CD4-positive, alpha-beta T cell treated with Interferon gamma for 1 hour (primary cell): ENCODE measurements at places on chromosomes 4 and X.

DNA sequence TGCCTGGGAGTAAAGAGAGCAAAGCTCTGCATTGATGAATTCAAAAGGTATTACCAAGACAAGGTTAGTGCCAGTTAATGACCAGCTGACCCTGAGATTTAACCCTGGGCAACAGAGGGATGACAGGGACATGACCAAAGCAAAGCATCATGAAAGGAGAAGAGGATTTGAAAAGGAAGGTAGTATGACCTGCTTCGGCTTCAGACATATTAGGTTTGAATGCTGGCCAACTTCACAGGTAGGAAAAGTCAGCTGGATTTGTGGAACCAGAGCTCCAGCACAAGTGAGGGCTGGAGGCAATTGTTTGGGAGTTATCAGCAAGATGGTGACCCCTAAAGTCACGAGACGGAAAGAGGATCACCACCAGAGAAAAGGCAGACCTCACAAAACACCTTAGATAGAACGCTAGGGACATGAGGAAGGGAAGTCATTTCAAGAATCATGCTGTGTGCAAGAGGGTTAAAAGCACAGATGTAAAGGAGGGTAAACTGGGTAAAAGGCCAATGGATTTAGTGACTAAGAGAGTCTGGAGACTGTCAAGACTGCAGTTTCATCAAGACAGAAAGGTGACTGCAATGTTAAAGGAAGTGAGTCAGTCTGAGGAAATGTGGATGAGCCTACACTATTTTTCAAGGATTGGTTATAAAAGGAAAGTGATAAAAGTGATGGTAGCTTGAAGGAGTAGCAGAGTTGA is 45.6 kb downstream of the SH3RF1 start:
- DNase-seq, result no peak

DNA sequence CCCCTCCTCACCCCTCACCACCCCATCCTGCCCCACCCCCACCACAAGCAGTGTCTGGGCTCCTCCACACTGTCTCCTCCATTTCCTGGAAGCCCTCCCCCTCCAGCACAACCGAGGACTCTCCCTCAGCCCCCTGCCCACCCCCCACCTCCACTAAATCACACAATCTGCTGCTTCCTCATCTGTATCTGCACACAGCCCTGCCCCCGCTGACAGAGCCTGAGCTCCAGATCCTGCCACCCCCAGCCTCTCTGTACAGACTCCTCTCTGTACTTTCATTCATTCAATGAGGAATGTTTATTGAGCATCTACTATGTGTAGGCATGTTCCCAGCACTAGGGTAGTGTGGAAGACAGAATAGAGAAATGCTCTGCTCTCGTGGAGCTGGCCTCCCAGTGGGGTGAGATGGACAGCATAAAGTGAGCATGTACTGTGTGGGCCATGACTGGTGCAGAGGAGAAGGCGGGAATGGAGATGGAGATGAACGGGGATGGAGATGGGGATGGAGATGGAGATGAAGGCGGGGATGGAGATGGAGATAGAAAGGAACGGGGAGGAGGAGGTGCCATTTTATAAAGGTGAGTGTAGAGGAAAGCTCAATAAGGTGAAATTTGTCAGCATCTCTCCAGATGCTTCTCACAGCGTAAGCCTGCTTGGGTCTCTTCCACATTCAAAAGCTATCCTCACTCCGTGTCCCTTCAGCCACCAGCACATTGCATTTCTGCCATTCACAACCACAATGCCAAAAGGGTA is 2.5 kb upstream of the PPP2R2C start:
- no peak for DNase-seq

DNA sequence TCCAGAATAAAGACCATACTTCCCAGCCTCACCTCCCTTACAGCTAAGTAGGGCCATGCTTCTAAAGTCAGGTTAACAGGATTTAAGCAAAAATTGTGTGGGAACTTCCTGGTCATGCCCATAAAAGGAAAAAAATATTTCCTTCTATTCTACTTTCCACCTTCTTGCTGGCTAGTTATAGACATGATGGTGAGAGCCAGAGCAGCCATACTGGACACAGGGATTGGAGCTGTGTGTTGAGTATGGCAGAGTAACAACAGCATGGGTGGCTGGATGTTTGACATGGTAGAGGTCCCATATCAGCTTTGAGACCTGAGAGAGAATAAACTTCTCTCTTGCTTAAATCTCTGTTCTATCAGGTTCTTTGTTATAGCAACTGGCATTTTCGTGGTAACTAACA is 15.1 kb upstream of the CBR4 start:
- no peak for DNase-seq

DNA sequence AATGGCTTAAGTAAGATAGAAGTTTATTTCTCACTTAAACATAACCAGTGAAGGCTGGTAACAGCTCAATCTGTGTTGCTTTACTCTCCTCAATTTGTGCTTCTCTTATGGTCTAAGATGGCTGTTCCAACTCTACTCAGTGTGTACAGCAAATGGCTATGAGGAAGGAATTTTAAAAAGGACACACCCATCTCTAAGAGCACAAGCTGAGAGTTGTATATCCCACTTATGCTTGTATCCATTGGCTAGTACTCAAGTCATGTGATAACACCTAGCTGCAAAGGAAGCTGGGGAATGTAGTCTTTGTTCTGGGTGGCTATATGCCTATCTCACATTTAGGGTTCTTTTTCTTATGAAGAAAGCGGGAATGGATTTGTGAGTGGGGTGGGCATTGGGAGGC is 63.3 kb downstream of the GPAT3 start:
- DNase-seq, result no peak

GRCh38 chr4:129676934-129677333 is 581.0 kb downstream of the C4orf33 start:
- no peak for DNase-seq

DNA sequence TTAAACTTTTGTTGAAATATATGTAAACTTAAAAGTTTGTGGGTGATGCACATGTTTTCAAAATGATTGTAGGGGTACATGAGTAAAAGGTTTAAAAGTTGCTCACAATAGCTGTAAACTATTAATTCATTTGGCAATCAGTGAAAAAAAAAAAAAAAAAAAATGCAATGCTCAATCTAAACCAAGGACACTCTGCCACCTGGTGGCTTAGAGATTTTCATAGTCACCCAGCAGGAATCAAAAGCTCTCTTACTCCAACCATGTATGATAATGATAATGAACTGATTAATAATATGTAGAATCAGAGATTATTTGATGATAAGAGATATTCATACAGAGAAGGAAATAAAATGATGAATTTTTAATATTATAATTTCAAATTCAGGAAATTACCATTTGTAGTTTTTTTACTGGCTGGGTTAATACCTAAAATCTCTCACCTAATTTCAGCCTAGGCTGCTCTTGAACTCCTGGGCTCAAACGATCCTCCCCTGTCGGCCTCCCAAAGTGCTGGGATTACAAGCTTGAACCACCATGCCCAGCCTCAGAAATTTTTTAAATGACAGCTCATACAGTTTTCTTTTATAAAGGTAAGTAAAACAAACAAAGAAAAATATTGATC is 46.9 kb upstream of the SLC25A4 start:
- no peak for DNase-seq
